ENCODE measurements at places on chromosomes 2 and 18. TPM values are rescaled to one million over a fixed set of nuclear protein-coding genes. Genes with fewer than 3 reads are reported as not detected.

DNA sequence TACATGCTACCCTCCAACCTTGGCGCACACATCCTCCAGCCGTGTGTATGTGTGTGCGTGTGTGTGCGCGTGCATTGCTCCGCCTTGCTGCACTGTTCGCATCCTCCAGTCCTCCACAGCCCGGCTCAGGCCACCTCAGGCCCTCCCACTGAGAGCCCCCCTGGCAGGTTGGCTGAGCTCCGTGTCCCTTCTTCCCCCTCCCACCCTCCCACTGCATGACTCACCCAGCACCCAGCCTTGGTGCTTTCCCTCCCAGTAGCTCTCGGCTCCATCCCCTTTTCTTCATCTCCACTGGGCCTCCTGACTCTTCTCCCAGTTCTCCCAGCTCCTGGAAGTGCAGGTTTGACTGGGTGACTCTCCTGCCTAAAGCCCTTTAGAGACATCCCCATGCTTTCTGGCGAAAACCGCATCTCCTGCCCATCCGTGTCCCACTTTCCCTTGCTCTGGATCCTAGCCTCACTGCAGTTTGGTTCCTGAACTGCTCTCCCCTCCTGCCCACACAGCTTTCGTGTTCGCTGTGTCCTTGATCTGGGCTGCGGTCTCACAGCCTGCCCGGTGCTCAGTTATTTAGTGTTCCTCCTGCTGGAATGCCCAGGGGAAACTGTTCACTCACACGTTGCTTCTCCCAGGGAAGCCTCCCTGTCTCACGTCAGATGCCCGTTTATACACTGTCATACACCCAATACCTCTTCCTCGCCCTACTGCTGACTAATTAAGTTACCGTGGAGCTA lies 4.9 kb downstream of the TMEM177 start:
- peaks cover 10% of the 10 kb centered on the region for H3K36me3 ChIP-seq
- no peak overlapping the region for H3K4me3 ChIP-seq
- no peaks in the 10 kb centered on the region for H3K27me3 ChIP-seq
- peaks cover 19% of the 10 kb centered on the region for H3K4me1 ChIP-seq

RIT2 gene
- total RNA-seq = not detected

STPG4 gene
- total RNA-seq = 0.13 TPM

GRCh38 chr18:39380186-39380725 lies 1814.7 kb upstream of the CELF4 start:
- no peaks in the 10 kb centered on the region for H3K4me1 ChIP-seq
- no peaks in the 10 kb centered on the region for H3K27me3 ChIP-seq
- no peak overlapping the region for H3K27ac ChIP-seq
- DNase-seq = no peak
- H3K4me3 ChIP-seq = no peak overlapping the region

LHCGR gene
- total RNA-seq = not detected

GRCh38 chr2:8456151-8457091 lies 225.4 kb upstream of the ID2 start:
- peak overlapping the region; percentile 98 for H3K27ac ChIP-seq
- peak; percentile 71 for DNase-seq
- peaks cover 31% of the 10 kb centered on the region for H3K36me3 ChIP-seq
- H3K4me3 ChIP-seq = peak overlapping the region; percentile 82
- H3K27me3 ChIP-seq = no peaks in the 10 kb centered on the region
- H3K4me1 ChIP-seq = peaks cover 64% of the 10 kb centered on the region

SERPINB4 gene
- not detected for total RNA-seq

- no peaks in the 10 kb centered on the region for H3K27me3 ChIP-seq
- peaks cover 8% of the 10 kb centered on the region for H3K4me1 ChIP-seq
- H3K36me3 ChIP-seq = peaks cover 5% of the 10 kb centered on the region
- DNase-seq = no peak
- no peak overlapping the region for H3K27ac ChIP-seq
- no peak overlapping the region for H3K4me3 ChIP-seq
Measured at GRCh38 chr18:79458131-79458838, 62.6 kb downstream of the NFATC1 start.

DNAJC5G gene
- total RNA-seq = not detected

DNA sequence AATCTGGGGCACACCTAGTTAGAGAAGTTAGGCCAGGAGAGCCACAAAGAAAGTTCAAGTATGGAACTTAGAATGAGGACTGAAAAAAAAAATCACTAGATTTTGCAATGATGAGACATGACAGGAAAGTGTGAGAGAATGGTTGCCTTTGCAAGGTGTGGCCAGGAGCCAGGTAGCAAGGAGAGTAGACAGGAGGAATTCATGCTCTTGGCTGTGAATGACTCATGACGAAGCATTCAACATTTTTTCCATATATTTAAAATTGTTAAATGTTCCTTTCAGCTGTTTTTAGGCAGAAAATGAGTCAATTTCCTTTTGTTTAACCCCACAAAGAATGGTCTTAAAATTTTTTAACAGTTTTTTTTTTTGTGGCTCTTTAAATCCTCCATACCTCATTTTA lies 636.9 kb downstream of the PLCL1 start:
- H3K36me3 ChIP-seq = no peaks in the 10 kb centered on the region
- H3K27me3 ChIP-seq = peaks cover 3% of the 10 kb centered on the region
- H3K4me3 ChIP-seq = no peak overlapping the region
- no peaks in the 10 kb centered on the region for H3K4me1 ChIP-seq

CERKL gene
- 0.08 TPM for total RNA-seq

GRCh38 chr18:49728542-49728941 lies 84.8 kb downstream of the ACAA2 start:
- DNase-seq = peak; percentile 49
- no peak overlapping the region for H3K27ac ChIP-seq
- H3K27me3 ChIP-seq = peaks cover 5% of the 10 kb centered on the region
- no peaks in the 10 kb centered on the region for H3K36me3 ChIP-seq

GRCh38 chr2:77954931-77955330 lies 432.8 kb upstream of the LRRTM4 start:
- no peaks in the 10 kb centered on the region for H3K36me3 ChIP-seq
- no peaks in the 10 kb centered on the region for H3K27me3 ChIP-seq
- no peak for DNase-seq
- no peaks in the 10 kb centered on the region for H3K4me1 ChIP-seq

LRATD1 gene
- total RNA-seq = not detected

GRCh38 chr2:175005733-175006264 lies 618 bp upstream of the CHN1 start:
- no peak for DNase-seq
- H3K27me3 ChIP-seq = peaks cover 57% of the 10 kb centered on the region
- no peaks in the 10 kb centered on the region for H3K36me3 ChIP-seq
- peak overlapping the region; percentile 61 for H3K4me3 ChIP-seq
- H3K27ac ChIP-seq = no peak overlapping the region
- peaks cover 8% of the 10 kb centered on the region for H3K4me1 ChIP-seq

DNA sequence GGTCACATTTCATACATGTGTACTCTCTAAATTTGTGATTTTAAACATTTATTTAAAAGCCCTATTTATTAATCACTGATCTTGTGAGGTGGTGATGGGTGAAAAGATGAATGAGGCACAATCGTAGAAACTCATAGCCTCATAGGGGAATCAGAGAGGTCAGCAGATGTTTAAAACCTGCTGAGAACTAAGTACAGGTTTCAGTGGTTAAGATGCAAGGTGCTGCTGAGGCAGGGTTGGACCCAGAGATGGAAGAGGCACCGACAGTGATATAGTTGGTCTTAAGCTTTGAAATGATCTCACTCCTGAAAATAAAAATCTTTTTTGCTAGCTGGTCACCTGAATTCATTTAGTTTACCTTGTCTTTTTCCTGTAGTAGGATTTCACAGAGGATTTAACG lies 49.6 kb downstream of the LINC00305 start:
- H3K27ac ChIP-seq = no peak overlapping the region
- H3K27me3 ChIP-seq = no peaks in the 10 kb centered on the region

- no peak for DNase-seq
- H3K4me1 ChIP-seq = peaks cover 5% of the 10 kb centered on the region
- H3K36me3 ChIP-seq = peaks cover 4% of the 10 kb centered on the region
- H3K27ac ChIP-seq = no peak overlapping the region
- peaks cover 7% of the 10 kb centered on the region for H3K27me3 ChIP-seq
Measured at GRCh38 chr2:207182911-207183310, 17.2 kb upstream of the KLF7 start.

DNA sequence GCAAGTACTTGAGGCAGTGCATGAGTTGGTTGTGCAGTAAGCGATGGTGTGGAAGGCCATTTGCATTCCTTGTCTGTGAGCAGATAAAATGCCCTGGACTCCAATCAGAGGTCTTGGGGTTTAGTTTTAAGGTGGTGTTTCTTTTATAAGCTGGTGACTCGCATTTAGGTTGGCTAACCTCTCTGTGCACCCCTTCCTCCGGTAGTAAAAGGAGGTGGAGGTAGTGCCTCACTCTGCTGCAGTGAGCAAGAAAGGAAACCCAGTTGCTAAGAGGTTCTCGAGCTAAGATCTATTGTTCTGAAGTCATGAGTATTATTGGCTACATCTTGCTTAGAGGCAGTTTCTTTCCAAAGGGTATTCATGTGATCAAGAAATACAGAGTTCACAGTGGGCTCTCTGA lies 74.3 kb upstream of the EML6 start:
- H3K36me3 ChIP-seq = peaks cover 95% of the 10 kb centered on the region
- peaks cover 12% of the 10 kb centered on the region for H3K4me1 ChIP-seq
- DNase-seq = no peak
- H3K27me3 ChIP-seq = no peaks in the 10 kb centered on the region
- H3K27ac ChIP-seq = peak overlapping the region; percentile 37

DNA sequence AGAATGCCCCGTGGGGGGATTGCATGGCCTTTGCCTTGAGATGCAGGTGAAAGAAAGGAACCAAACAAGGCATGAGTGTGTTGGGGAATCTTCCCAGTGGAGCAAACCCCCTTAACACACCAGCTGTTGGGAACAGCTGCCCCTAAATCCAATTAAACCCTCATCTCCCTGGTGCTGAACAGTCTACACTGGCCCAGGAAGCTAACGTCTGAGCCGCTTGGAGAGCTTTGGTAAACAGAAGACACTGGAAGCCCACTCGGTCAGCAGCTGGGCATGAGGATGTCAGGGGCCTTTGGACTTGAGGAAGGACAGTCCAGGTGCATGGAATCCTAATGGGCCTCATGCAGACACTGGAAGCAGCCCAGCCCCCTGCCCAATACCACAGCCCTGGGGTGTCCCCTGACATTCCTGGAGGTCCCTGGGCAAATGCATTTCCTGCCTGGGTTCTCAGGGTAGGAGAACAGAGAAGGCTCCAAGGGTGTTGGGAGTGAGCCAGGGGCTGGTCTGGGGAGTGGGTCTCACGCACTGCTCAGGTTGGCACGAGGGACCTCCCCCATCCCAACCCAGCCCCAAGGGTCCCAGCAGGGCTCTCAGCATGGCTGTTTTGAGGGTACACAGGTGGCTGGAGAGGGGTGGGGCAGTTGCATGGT lies 37.7 kb downstream of the GBX2 start:
- H3K36me3 ChIP-seq = no peaks in the 10 kb centered on the region
- no peak overlapping the region for H3K27ac ChIP-seq
- no peak for DNase-seq
- no peaks in the 10 kb centered on the region for H3K4me1 ChIP-seq
- H3K27me3 ChIP-seq = no peaks in the 10 kb centered on the region

DNA sequence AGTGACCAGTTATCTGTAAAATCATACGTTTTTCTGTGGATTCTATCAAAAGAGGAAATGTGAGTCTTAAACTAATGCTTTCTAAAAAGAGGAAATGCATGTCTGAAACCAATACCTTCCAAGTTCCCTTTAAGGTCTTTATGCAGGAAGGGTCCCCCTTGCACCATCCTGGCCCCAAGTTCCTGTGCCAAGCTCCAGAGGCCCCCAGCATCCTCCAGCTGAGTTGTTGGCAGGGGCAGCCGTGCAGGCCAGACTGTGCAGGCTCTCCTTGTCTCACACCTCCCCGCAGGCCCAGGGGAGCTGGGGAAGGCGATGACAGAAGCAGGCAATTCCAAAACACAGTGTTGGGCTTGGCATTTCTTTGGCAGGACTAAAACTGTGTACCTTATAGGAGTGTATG lies 39.2 kb downstream of the DPYSL5 start:
- no peak for DNase-seq
- no peak overlapping the region for H3K27ac ChIP-seq
- no peak overlapping the region for H3K4me3 ChIP-seq
- no peaks in the 10 kb centered on the region for H3K4me1 ChIP-seq
